ENCODE measurements at places on chromosomes 4 and X.
A peak's percentile ranks its signal among the peaks of the same experiment; 100 is the strongest.

DNA sequence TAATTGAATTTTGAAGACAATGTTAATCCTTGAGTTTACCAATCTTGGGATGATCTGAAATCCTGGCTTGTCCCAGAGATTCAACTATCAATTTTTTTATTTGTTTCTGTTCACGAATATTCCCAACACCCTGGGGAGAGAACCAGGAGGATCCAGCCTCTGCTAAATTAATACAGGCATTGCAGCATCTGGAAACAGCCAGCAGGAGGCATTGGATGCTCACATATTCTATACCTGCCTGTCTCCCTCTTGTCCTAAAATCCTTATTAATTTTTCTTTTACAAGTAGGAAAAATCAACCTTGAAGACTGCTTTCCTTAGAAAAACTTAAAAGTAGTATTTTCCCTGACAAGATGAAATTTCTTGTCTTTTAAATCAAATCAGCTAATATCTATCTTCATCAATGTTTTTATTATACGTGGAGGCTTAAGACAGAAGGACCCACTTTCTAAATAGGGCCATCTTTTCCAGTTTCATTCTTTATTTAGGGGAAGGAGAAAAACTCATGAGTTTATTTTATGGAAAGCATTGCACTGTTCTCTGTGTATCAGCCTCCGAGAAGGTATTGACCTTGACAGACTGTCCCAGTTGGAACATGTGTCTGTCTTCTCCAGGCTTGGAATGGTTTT lies 102.4 kb downstream of the CLNK start:
- DNase-seq: no peak

GRCh38 chrX:8729811-8730210 lies 2.1 kb downstream of the ANOS1 start:
- no peak for DNase-seq

- no peak for DNase-seq
These were observed 163.7 kb downstream of the NPNT start for GRCh38 chr4:106058921-106059320.

DNA sequence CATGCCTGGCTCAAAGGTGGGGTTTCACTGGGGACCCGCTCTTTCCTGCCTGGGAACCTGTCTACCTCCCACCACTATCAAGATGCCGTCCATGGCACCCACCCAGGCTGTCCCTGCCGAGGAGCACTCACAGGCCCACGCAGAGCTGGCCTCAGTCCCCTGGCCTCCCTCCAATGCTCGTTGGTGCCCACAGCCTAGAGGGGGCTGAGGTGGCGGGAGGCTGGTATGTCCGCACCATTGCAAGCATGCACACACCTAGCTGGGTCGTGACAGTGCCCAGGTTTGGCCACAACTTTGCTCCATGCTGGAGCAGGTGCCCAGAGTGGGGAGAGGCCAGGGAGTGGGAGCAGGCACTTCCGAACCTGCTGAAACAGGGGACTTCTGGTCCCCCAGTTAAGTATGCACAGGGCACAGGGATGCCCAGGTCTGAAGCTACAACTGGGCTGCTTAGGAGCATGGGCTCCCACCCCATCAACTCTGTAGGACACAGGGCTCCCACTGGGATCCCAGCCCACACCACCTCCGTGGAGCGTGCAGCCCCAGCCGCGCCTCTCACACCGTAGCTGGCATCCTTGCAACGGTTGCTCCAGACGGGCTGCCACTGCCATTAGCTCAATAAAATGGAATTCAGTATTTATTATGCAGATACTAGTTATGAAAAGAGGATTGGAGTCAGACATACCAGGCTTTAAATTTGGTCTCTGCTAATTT lies 1376.1 kb upstream of the TENM3 start:
- DNase-seq: no peak

- DNase-seq: no peak
These were observed 42.0 kb downstream of the REELD1 start for GRCh38 chr4:146256328-146256727.

DNA sequence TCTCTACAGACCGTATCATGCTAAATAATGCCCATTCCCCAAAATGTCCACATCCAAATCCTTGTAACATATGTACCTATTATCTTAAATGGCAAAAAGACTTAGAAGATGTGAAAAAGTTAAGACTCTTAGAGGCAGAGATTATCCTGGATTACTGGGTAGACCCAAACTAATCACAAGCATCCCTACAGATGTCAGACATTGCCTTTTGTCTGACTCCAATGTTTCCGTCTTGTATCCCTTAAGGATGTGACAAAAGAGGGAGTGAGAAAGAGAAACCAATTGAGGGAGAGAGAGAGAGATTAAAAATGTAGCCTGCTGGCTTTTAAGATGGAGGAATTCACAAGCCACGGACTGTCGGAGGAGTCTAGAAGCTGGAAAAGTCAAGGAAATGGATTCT lies 401.9 kb upstream of the FSTL5 start:
- DNase-seq: no peak

DNA sequence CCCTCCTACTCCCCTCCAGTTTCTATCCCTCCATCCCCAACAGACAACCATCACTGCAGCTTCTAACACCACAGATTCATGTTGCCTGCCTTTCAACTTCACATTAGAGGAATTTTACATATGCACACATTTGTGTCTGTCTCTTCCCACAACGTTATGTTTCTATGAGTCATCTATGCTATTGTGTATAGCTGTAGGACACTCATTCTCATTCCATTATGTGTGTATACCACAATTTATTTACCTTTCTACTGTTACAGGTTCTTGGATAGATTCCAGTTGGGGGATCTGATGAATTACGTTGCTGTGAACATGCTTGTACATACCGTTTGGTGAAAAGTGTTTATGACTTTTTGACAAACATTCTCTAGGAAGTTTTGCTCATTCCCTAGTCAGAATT lies 58.8 kb upstream of the TRPC3 start:
- no peak for DNase-seq

GRCh38 chr4:43843501-43843900 lies 605.1 kb downstream of the KCTD8 start:
- no peak for DNase-seq

DNA sequence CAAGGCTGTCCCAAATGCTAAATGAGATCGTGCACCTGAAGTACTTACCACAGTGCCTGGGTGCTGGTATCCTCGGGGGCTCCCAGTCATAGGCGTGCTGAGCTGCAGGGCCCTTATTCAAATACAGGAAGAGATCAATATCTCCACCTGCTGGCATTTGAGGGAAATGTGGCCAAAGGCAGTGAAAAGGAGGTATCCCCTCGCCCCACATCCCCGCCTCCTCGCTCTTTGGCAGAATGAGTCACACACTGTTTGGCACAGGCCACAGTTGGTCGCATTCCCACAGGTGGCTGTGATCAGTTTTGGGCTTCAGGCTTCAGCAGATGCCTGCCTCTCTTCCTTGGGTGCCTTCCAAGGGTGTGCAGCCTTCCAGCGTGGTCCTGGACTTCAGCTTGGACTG lies 28.4 kb downstream of the ZNF185 start:
- peak; percentile 53 for DNase-seq

DNA sequence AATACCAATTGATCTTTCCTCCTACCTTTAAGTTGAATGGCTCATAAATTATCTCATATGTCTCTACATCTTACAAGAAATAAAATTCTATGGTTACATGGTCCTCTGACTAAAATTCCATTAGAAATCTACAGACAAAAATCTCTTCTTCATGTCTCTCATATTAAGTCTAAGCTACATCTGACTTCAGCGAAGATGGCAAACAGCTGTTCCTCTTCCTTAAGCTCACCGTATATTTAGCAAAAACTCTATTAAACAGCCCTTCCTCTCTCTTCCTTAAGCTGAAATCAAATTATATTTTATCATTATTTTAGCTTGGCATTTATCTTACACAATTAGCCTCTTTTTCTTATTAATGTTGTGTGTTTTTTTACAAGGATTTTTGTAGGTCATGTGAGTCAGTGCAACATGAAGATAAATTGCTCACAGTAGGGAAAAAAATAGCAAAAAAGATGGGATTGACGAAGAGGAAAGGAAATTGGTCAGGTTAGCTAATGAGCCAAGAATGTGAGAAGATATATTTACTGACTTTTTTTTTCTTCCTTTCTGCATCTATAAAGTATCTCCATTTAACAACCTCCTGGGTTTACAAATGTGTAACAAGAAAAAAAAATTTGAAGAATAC lies 2412.8 kb downstream of the ARAP2 start:
- DNase-seq: no peak

DNA sequence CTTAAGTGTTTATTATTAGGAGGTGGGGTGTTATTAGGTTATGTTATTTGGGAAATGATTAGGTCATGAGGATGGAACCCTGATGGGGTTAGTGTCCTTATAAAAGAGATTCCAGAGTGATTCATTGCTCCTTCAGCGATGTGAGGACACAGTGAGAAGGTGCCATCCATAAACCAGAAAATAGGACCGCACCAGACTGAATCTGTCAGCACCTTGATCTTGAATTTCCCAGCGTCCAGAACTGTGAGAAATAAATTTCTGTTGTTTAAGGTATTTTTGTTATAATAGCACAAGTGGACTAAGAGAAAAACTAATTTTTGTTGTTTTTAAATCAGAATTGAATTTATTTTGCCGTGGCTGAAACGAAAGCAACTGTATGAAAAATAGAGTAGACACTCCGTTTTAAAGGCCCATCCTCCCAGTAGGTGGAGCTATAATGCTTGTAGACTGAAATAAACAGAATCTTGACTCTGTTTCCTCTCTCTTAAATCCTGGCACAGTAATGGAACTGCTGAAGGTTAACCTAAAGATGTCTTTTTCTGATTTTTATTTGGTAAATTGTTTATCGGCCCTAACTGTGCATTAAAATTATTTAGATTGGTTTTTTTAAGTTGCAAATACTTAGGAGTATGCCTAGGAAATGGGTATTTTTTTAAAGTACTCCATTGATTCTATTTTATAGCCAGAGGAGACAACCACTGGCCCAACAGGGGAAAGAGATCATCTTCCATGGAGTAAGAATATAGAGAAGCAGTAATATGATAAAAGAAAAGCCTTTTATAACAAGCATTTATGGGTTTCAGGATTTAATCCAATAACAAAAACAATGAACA lies 133.2 kb upstream of the ADAMTS3 start:
- DNase-seq: no peak

DNA sequence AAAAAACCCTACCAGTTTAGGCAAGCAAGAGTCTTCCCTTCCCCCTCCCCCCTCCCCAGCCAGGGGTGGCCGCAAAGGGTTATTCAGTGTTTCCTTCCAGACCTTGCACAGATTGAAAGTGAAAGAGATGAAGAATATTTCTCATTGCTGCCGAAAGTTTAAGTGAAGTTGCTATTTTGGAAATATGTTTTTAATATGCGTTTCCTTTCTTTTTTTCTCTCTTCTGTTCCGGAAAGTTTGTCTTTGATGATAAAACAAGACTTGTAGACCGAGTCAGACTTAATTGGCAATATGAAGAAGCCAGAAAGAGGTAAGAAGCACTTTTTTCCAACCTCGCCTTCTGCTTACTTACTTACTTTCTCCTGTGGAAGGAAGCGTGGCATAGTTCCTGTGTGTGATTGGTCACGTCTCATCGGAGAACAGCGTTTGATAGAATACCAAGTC lies 58.5 kb upstream of the CLCN4 start:
- no peak for DNase-seq

DNA sequence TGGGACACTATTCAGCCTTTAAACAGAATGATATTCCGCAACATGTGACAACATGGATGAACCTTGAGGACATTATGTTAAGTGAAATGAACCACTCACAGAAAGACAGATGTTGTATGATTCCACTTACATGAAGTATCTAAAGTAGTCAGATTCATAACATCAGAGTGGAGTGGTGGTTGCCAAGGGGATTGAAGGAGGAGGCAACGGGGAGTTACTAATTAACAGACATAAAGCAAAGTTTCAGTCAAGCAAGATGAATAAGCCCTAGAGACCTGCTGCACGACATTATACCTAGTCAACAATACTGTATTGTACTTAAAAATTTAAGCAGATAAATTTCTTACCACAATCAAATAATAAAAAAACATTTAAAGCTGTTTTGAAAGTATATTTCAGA lies 105.0 kb upstream of the NR0B1 start:
- no peak for DNase-seq

- no peak for DNase-seq
These were observed 18.6 kb downstream of the PRIMPOL start for GRCh38 chr4:184668096-184668495.

- no peak for DNase-seq
These were observed 62.4 kb upstream of the NDP start for GRCh38 chrX:44035571-44035970.

DNA sequence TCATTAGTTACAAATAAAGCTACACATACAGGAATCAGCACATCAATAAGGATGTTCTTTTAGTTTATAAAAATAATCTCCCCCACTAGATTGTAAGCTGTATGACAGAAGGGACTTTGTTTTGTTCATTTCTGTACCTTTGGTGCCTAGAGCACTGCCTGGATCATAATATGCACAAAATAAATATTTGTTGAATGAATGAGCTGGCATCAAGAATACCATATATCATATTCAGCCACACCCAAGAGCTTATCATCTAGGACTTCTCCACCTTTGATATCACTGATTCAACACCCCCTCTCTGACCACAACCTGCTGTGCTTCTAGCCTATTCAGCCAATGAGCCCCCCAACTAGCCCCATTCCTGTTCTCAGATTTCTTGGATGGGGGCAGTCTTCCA lies 10.6 kb downstream of the SYTL4 start:
- no peak for DNase-seq

DNA sequence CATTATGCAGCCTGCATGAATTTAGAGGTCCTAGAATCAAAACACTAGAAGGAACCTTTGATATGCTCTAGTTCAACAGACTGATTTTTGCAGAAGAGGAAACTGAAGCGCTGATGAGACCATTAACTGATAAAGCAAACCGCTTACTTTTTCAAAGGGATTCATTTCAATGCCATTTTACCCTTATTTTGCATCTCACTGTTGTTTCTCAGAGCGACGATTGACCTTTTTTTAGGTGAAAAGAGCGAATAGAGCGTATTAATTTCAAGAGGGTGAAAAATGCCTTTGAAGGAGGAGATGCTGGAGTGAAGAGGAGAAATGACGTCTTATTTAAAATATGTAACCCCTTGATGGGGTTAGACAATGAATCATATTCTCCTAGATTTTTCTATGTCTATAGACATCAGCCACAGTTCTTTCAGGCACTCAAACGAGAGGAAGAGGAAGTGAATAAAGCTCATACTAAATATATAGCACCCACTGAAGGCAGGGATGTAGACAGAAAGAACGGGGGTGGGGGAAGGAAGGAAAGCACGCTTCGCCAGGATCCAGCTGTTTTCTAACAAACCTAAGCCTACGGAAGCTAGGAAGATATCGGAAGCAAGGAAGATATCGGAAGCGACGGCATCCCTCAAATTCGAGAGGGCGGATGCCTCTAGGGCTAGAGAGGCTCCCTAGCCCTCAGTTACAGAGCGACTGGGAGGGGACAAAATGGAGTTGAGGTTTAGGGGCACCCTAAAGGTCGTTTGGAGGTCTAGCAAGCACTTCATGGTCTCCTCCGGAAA lies 848 bp downstream of the ACSL4 start:
- peak; percentile 58 for DNase-seq

Measured in stimulated activated effector memory CD8-positive, alpha-beta T cell treated with anti-CD3 and anti-CD28 coated beads, Interleukin-12 subunit alpha, Interleukin-12 subunit beta, amount 100 ng/mL, for 72 hours (primary cell).